ENCODE measurements at places on chromosomes 1 and 21.

DNA sequence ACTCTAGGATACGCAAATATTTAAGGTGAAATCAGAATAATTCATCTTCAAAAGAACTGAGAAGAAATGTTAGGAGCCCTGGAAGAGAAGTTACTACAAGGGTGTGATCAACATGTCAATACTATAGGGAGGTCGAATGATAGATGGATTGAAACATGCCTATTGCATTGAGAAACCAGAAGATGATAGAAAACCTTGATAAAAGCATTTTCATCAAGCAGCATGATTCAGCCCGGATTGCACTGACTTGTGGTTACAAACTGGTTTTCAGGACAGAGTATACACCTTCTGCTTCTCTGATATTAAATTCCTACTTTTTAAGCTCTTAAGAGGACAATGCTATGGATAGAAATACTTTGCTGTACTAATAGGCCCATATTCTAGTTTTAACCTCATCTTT lies 164.2 kb downstream of the FMN2 start:
- H3K4me1 ChIP-seq, result no peaks in the 10 kb centered on the region
- no peak overlapping the region for H3K4me3 ChIP-seq
- H3K27me3 ChIP-seq, result no peaks in the 10 kb centered on the region
- no peak overlapping the region for H3K27ac ChIP-seq
- DNase-seq, result no peak
- H3K36me3 ChIP-seq, result no peaks in the 10 kb centered on the region

- H3K4me3 ChIP-seq, result no peak overlapping the region
- H3K4me1 ChIP-seq, result no peaks in the 10 kb centered on the region
- H3K27ac ChIP-seq, result no peak overlapping the region
- no peaks in the 10 kb centered on the region for H3K36me3 ChIP-seq
- H3K27me3 ChIP-seq, result no peaks in the 10 kb centered on the region
Observed at GRCh38 chr1:241992734-241993133, 6.2 kb downstream of the MAP1LC3C start.

DNA sequence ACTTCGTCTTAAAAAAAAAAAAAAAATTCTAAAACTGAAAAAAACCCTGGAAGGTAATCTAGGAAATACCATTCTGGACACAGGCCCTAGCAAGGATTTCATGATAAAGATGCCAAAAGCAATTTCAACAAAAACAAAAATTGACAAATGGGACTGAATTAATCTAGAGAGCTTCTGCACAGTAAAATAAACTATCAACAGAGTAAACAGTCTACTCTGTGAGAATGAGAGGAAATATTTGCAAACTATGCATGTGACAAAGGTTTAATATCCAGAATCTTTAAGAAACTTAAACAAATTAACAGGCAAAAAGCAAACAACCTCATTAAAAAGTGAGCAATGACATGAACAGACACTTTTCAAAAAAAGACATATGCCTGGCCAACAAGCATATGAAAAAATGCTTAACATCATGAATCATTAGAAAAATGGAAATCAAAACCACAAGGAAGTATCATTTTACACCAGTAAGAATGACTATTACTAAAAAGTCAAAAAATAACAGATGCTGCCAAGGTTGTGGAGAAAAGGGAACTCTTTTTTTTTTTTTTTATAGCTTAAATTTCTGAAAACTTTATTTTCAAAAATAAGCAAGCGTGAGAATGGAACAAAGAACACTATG lies 29.4 kb upstream of the RNPC3 start:
- no peaks in the 10 kb centered on the region for H3K27me3 ChIP-seq
- H3K27ac ChIP-seq, result no peak overlapping the region
- no peaks in the 10 kb centered on the region for H3K4me1 ChIP-seq
- no peaks in the 10 kb centered on the region for H3K36me3 ChIP-seq
- H3K4me3 ChIP-seq, result no peak overlapping the region
- no peak for DNase-seq

DNA sequence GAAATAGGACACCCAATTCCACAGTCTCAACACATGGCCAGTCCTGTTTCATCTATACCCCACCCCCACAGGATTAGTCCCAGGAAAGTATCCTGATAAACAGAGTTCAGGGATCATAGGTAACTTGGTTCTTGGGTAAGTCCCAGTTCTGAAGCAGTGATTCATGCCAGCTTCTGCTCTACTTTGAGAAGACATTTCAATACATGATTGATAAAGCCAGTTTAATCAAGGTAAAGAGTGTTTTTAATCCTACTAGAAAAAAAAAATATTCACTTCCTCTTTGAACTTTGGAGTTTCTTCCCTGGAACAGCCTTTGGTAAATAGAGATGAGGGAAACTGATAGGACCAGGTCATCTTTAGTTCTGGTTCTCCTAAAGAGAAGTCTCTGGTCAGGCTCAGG lies 142.4 kb downstream of the TLR5 start:
- DNase-seq, result no peak
- no peak overlapping the region for H3K27ac ChIP-seq
- no peaks in the 10 kb centered on the region for H3K27me3 ChIP-seq
- H3K4me1 ChIP-seq, result no peaks in the 10 kb centered on the region
